ENCODE measurements at places on chromosomes 7 and 10.
A peak's percentile ranks its signal among the peaks of the same experiment; 100 is the strongest.

GRCh38 chr10:33064706-33065105, 106.7 kb upstream of the ITGB1 start:
- DNase-seq = no peak

DNA sequence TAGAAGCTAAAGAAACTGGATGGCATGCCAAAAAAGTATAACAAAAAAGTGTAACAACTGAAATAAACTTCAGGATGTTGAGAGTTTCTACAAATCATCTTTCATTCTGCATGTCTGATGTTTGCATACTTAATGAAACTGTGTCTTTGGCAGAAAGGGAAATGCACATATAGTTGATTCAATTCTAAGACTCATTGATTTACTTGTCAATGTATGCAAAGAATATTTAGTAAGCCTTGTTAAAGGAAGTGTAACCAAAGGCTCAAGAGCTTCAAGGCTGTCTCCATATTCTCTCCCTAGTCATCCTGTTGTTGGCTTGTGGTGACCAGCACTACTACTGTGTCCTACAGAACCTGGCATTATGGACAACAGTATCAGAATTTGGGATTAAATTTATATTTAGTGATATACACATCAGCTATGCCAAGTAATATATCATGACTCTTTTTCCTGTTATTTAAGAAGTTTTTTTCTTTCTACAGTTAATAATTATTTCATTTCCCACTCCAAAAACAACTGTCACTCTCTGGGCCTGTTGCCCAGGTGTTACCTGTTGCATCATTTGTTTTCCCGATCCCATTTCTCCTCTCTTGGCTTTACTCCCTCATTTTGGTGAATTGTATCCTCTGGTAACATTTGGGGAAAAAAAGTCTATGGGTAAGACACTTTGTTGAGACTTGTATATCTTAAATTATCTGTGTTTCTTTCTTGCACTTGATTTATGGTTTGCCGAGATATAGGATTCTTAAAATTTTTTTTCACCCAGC, 226.6 kb upstream of the BMPER start:
- no peak for DNase-seq

GRCh38 chr10:96670786-96671185, 49.5 kb downstream of the PIK3AP1 start:
- DNase-seq = peak; percentile 84

GRCh38 chr7:106520962-106521514, 139.9 kb downstream of the CCDC71L start:
- no peak for DNase-seq

DNA sequence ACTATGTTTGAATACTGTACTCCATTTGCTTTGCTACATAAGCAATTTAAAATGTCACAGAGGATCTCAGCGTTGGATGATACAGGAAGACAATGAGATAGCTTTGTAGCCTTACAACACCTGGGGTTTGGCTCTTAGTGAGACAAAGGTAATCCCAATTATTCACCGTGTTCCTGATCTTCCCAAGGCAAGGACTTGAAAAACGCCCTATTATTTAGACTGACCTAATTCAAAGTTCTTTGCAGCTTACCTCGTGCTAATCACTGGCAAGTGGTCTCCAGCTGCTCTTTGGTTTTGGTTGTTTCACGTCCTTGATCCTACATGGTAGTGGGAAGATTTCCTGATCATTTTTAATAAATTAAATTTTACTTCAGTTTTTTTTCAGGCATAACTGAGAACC, 23.0 kb upstream of the C7orf33 start:
- DNase-seq = no peak

DNA sequence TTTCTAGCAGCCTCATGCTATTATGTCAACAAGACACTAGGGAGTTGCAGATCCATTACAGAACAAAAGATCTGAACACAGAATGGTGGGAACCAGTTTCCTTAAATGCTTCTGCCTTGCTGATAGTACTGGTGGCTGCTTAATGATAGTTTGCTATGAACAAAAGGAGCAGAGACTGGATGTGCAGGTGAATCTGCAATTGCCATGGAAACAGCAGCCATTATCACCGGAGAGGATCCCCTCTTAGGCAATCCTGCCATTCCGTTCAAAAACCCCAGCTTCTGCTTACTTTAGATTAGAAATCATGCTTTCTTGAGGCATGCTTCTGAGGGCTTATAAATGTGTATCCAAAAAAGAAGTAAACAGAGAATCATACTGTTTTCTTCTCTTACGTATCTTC, 80.0 kb upstream of the PRKAR2B start:
- DNase-seq = peak; percentile 61

DNA sequence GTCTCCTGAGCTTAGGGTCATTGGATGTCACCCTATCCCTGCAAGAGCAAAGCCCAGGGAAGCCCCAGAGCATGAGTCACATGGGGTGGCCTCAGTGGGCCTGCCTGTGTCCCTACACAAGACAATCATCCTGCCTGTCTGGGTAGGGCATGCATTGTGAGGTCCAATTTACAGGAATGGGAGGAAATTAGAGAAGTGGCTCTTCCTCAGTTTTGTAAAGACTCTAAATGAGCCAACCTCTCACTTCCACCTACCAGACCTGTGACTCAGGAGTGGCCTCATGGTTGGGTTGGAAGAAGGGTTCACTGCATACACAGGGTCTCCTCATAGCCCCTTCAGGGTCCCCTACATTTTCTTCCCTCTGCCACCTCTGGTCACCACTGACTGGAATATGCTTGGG, 43.6 kb upstream of the SMNDC1 start:
- no peak for DNase-seq
